ENCODE measurements at places on chromosomes 13 and 19. TPM values are rescaled to one million over a fixed set of nuclear protein-coding genes. Genes with fewer than 3 reads are reported as not detected.

The CYP2B6 gene
- not detected for total RNA-seq

The ATP8A2 gene
- total RNA-seq, result 0.13 TPM

The NALCN gene
- total RNA-seq, result 2.3 TPM

The GTF2F1 gene
- 50.9 TPM for total RNA-seq

The PIK3R2 gene
- total RNA-seq, result 14.4 TPM

The IRF2BP1 gene
- 39.6 TPM for total RNA-seq

The DDA1 gene
- total RNA-seq, result 14.6 TPM

The PSG2 gene
- not detected for total RNA-seq

The HPN gene
- total RNA-seq, result 16.5 TPM

The ZNF546 gene
- 13.3 TPM for total RNA-seq

The TNFSF13B gene
- 3.2 TPM for total RNA-seq

The MYO16 gene
- 0.13 TPM for total RNA-seq

The TEX26 gene
- total RNA-seq, result not detected

The VSTM1 gene
- not detected for total RNA-seq

The GIPC3 gene
- 0.78 TPM for total RNA-seq

The MBD3L2B gene
- not detected for total RNA-seq

The MISP3 gene
- 8.5 TPM for total RNA-seq

The SUPT20H gene
- 85.6 TPM for total RNA-seq

The CDKN2D gene
- total RNA-seq, result 2.0 TPM

The ZNF418 gene
- 9.3 TPM for total RNA-seq

The INSL3 gene
- total RNA-seq, result not detected

The KPTN gene
- 7.1 TPM for total RNA-seq

The CD22 gene
- total RNA-seq, result 18.4 TPM

The CRX gene
- total RNA-seq, result not detected

The PPP5C gene
- total RNA-seq, result 89.0 TPM

The CYP2A7 gene
- total RNA-seq, result not detected

The SIGLEC14 gene
- total RNA-seq, result 1.7 TPM

The KL gene
- total RNA-seq, result 4.5 TPM

The CEACAM7 gene
- not detected for total RNA-seq

The F10 gene
- 4.7 TPM for total RNA-seq

The KLHL1 gene
- total RNA-seq, result not detected

The PCP2 gene
- 1.1 TPM for total RNA-seq

The BCAM gene
- 305 TPM for total RNA-seq
